ENCODE measurements at places on chromosomes 3 and 15. TPM values are rescaled to one million over a fixed set of nuclear protein-coding genes. Genes with fewer than 3 reads are reported as not detected.

DNA sequence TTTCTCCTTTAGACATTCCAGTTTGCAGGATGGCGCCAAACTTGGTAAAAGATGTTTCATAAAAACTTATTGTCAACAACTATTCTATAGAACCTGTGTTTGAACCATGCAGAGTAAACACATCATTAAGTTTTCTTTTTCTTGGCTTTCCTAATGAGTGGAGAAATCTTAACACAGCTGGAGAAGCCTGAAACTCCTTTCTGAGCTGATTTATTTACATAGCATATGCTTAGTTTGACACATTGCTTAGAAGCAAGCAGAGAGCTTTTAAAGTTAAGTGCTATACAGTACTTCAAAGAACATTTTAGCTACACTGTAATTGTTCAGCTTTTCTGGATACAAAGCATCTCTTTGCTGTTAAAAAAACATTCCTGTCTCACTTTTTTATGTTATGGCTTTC lies 61.0 kb upstream of the PAQR5 start:
- no peak for DNase-seq

- no peak for DNase-seq
Observed at GRCh38 chr3:58584690-58585004, 7.5 kb upstream of the FAM107A start.

GRCh38 chr3:10432931-10433330 lies 72.5 kb downstream of the ATP2B2 start:
- no peak for DNase-seq

- peak; percentile 77 for DNase-seq
Observed at GRCh38 chr3:52347716-52348635, 31.9 kb downstream of the DNAH1 start.

Gene DLEC1
- total RNA-seq, result 0.17 TPM

Gene TRIM71
- 0.05 TPM for total RNA-seq

DNA sequence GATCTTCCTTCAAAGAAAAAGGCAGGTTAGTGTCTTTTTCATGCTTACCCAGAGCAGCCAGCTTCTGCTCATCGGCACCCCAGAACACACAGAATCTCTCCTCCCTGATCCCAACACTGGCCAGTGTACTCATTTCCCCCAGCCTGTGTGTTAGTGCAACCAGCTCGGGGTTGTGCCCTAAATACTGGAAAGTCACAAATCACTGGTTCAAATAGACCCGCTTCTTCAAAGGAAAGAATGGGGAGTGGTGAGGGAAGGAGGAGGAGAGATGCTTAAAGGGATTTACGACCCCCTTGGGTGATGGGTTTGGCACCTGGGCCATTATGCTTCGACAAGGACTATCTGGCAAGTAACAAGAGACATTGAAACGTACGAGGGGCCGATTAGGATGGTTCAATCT lies 114.0 kb downstream of the FOXB1 start:
- DNase-seq, result no peak

Gene CLEC3B
- total RNA-seq, result 47.1 TPM

DNA sequence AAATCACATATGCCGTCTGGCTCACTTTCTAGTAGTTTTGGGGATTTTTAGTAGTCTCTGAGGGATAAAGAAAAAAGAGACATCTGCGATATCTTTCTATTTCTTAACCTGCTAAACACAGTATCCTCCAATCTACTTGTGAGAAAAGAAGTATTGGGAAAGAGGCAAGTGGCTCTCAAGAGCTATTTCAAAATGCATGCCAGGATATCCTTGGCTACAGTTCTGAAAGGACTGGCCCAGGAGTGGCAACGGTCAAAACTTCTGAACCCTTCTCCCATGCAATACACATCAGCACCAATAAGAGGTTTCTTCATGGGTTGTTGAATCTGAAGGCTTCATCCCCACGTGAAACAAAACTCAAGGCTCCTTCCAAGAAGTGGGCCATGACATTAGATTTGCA lies 204.0 kb upstream of the WNT5A start:
- DNase-seq, result no peak

DNA sequence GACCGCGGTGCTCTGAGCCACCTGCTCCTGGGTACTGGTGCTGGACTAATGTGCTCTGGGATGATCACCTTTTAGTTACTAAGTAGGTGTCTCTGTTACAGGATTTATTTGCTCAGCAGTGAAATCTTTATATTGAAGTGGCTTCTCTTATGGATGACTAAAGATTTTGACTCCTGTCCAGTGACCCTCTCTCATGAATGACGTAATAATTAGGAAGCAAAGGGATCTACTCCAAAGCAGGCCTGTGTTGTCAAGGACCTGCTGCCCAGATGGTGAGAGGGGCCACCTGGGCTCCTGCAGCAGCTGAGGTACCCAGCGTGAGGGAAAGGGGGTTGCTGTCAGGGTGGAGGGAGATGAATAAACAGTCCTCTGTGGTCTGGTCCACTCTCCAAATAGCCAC lies 263.6 kb downstream of the GABRG3 start:
- no peak for DNase-seq

- DNase-seq, result no peak
Observed at GRCh38 chr3:31572236-31573004, 39.7 kb downstream of the STT3B start.

DNA sequence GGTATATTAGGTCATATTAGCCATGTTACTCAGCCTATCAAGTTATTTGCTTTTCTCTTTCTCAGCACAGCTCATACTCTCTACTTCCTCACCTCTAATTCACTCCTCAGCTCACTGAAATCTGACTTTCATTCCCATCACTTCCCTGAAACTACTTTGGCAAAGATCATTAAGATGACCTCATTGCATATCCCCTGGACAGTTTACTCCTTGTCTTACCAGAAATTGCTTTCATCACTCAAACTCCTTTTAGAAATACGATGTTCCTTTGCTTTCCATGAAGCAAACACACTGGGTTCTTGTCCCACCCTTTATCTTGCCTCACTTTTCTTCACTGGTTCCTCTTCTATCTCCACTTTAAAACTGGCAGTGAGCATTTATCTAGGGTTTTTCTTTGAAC lies 354.4 kb downstream of the TUSC7 start:
- DNase-seq, result no peak

Measured in chondrocyte (in vitro differentiated cells).